NCI-H1694 treated with DMSO at 0.1 percent for 48 hours (cell line): ENCODE measurements at places on chromosomes 7 and 10.

DNA sequence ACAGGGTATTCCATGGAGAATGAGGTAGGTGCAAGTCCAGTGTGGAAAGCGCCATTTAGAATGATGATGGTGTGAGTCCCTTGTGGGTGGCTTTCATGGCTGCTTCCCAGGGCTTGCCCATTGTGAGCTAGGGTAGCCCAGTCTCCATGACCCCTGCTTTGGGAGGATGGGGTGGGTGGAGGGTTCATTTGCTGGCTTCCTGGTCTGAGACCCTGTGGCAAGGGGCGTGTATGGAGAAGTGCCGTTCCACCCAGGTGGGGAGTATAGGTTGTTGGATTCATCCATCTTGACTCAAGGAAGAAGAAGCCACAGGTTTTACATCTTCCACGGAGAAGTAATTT lies 27.7 kb downstream of the CCM2 start:
- no peak for DNase-seq

DNA sequence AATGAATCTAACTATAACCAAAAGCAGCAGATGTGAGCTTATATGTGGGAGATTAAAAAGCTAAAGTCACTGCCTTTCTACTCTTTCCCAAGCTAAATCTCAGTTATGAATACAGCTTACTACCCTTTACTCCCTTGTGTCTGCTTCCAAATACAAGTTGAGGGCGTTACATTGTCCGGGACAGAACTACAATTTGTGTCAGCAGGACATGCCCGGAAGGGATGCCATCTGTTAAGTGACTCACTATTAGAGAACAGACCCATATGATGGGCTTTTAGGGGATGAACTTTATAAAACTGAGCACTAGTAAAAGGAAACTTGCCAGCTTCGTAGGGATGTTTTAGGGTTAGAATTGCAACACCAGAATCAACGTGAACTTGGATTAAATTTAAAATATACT lies 299.7 kb upstream of the CSTF2T start:
- DNase-seq, result no peak

DNA sequence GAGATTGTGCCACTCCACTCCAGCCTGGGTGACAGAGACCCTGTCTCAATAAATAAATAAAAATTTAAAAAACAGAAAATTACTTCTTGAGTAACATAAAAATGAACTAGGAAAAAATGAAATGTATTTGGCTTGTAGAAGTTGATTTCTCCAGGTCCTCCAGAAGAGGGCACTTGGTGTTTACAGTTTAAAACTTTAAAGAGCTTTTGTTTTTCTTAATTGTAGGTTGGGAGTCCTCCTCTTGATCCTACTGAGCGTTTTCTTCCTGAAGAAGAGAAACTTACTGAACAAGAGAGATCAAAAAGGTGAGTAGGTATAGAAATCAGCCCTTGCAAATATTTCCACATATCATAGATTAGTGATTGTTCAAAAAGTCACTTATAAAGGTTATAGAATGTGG lies 16.2 kb downstream of the KIFBP start:
- peak; percentile 15 for DNase-seq

DNA sequence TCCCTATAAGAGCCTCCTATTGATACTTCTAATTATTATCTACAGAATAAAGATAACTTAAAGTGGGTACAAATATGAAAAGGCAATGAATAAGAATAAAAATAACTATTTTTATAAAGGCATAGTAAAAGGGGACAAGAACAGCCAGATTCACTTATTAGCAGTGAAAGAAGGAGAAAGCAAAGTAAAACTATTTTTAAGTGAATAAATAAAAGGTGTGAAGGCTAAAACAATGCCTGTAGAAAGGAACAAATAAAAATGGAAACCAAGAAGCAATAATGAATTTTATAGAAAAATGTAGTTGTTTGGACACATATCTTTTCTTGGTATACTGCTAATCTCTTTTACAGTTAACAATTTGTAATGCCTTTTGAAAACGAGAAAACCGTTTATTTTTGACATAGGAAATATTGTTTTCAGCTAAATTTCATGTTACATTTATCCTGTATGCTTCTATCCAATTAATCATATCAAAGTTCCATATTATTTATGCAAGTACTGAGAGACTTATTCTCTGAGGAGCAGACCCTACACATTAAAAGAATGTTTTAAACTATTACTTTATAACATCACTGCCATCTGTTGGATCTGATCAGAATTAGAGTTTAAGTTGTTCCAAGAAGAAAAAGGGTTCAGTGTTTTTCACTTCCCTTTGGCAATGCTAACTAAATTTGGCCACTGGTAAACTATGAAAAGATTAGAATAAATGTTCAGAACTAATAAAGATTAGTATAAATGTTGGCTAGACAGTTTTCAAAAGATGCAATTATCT lies 59.1 kb downstream of the ARMC3 start:
- DNase-seq, result peak; percentile 38

DNA sequence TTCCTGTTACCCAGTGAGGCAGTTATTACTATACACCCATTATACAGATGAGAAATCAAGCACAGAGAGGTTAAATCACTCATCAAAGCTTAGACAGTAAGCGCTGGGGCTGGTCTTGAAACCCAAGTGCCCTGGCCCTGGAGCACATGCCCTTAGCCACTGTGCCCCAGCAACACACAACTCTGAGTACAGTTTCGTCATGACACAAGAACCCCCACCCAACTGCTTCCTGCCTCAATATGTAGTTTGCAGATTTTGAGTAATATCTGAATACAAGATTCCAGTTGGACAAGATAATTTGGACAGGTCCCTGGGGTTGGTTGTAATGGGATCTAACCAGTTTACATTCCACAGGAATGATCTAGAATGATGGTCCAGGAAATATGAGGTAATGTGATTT lies 62.8 kb downstream of the SH3PXD2A start:
- DNase-seq, result no peak
